GM12892 (cell line): ENCODE measurements at places on chromosomes 2 and 18.

DNA sequence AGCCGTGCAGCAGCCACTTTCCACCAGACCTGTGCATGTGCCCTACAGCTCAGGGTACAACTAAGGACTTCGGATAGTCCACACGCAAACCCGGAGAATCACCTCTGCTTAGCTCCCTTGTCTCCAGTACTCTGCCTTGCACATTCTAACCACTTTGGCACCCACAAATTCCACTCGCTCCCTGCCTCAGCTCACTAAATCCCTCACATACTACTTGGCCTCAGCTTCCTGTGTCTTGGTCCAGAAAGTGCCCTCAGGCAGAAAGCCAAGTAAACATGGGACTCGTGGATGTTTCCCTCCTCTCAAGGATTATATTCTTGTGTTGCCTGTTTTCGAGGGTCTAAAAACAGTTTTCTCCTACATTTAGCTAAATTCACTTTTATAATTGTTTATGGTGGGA, 157.8 kb upstream of the DAPL1 start:
- no peak for DNase-seq

- no peak for DNase-seq
Observed at GRCh38 chr2:236673126-236673822, 103.6 kb downstream of the ACKR3 start.

- DNase-seq, result peak; percentile 3
Observed at GRCh38 chr2:40244675-40245074, 207.2 kb downstream of the SLC8A1 start.

- no peak for DNase-seq
Observed at GRCh38 chr2:105895990-105896764, 151.5 kb downstream of the NCK2 start.

- DNase-seq, result no peak
Observed at GRCh38 chr2:97900806-97901205, 94.9 kb downstream of the TMEM131 start.

- no peak for DNase-seq
Observed at GRCh38 chr18:76805221-76805620, 17.1 kb upstream of the ZNF236 start.

GRCh38 chr2:64666810-64667438, 13.2 kb upstream of the SERTAD2 start:
- DNase-seq, result no peak

GRCh38 chr18:76056471-76057110, 438.5 kb downstream of the ZNF516 start:
- no peak for DNase-seq

DNA sequence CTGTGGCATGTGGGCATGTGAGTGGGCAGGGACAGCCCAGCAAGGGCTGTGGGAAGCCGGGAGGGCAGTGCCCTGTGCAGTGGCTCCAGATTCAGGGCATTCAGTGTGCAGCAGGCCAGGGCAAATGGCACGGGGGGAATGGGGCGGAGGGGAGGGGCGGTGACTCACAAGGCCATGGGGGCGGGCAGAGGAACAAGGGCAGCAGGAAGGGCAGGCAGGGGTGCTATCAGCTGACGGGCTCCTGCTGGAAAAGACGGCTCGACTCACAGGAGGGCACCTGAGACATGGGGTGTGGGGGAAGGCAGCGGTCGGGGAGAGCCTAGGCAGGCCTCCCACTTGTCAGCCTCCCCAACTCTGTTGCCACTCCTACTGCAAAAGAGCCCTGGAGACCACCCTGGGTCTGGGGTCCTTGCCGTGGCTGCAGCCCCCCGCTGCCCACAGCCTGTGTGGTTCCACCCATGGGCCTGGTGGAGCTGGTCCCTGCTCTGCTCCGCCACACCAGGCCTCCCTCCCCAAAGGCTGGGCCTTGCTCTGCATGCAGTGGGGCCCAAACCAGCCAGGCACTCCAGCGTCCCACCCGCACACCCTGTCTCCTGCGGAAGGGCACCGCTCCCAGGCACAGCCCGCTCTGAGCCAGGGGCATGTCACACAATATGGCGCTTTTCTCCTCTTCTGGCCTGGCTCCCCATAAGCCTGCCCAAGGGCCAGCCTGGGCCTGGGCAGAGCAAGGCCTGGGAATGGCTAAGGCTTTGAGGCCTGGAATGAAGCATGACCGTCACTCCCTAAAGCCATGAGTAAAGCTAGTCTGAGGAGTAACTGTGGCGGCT, 25.9 kb downstream of the HS6ST1 start:
- no peak for DNase-seq

- DNase-seq, result no peak
Observed at GRCh38 chr2:116706396-116706795, 1108.1 kb upstream of the DDX18 start.

GRCh38 chr2:152354909-152355308, 19.9 kb downstream of the FMNL2 start:
- DNase-seq, result no peak

GRCh38 chr2:46077522-46078107, 219.6 kb upstream of the EPAS1 start:
- DNase-seq, result no peak

DNA sequence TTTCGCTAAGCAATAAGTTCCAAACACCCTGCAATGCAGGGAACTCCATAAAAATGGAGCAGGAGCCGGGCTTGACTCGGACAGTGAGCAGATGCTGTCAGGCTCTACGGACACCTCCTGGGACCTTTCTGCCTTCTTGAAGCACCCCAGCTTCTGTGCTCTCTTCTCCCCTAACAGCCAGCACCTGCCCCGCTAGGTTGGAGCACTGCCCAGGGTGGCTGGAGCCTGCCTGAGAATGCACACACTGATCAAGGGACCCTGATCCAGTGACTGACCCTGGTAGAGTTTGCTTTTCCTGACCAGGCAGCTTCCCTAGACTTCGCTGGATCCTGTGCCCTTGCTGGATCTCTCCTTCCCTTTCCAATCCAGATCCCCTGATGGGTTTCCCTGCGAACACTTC, 40.9 kb downstream of the CD226 start:
- DNase-seq, result no peak

DNA sequence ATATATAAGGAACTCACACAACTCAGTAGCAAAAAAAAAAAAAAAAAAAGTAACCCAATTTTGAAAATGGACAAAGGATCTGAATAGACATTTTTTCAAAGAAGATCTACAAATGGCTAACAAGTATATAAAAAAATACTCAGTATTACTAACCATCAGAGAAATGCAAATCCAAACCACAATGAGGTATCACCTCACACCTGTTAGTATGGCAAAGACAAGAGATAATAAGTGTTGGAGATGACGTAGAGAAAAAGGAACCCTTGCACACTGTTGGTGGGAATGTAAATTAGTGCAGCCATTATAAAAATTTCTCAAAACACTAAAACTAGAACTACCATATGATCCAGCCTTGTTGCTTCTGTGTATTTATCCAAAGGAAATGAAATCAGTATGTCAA, 5.8 kb upstream of the CNDP1 start:
- no peak for DNase-seq

DNA sequence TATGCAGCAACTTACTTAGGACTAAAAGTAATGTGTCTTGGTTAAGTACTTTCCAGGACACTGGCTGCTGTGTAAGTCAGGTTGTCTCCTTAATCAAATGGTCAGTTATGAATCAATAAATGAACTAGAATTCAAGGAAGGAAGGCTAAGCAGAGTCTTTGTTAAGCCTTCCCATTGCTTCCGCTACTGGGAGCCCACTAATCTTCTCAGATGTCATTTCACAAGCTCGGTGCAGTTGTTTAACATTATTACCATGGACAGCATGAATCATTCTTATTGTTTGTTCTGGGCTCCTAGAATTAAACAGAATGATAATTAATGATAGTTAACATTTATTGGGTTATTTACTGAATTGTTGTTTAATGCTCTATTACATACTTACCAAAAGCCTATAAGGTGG, 26.0 kb upstream of the MEIS1 start:
- DNase-seq, result no peak

- no peak for DNase-seq
Observed at GRCh38 chr2:21217442-21217841, 93.7 kb downstream of the TDRD15 start.

- DNase-seq, result no peak
Observed at GRCh38 chr2:7919510-7919909, 762.3 kb upstream of the ID2 start.

GRCh38 chr2:237143118-237143517, 57.4 kb downstream of the COPS8 start:
- DNase-seq, result no peak

- no peak for DNase-seq
Observed at GRCh38 chr2:233165543-233165894, 86.0 kb upstream of the ATG16L1 start.

DNA sequence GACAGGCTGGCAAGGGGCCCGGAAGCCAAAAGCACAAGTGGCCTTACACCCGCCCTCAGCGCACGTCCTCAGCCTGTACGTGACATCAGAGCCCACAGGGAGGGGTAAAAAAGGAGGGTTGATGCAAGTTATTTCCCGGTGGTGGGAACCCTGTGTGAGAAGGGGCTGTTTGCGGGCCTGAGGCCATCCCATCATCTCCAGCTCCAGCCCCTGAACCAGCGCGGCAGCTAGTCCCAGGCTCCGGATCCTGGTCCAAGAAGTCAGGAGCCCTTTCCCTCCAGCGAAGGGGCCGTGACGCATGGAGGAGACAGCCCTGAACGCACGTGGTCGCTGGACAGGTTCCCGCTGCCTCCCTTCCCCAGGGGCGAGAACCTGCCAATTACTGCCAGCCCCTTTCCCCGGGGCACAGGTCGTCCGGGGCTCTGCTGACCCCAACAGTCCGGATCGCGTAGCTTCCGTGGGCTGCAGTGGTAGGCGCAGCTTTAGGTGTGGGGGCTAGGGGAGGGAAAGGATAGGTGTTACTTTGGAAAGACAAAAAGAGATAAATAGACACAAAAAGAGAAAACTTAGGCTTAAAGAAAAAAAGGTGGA, 1.3 kb upstream of the LRP2 start:
- no peak for DNase-seq

- DNase-seq, result no peak
Observed at GRCh38 chr18:50356036-50356945, 18.6 kb upstream of the SKA1 start.

- no peak for DNase-seq
Observed at GRCh38 chr2:28225473-28226080, 167.1 kb upstream of the FOSL2 start.

- no peak for DNase-seq
Observed at GRCh38 chr2:198863655-198864054, 594.1 kb downstream of the SATB2 start.

GRCh38 chr2:47639467-47639866, 143.5 kb upstream of the MSH6 start:
- DNase-seq, result no peak

DNA sequence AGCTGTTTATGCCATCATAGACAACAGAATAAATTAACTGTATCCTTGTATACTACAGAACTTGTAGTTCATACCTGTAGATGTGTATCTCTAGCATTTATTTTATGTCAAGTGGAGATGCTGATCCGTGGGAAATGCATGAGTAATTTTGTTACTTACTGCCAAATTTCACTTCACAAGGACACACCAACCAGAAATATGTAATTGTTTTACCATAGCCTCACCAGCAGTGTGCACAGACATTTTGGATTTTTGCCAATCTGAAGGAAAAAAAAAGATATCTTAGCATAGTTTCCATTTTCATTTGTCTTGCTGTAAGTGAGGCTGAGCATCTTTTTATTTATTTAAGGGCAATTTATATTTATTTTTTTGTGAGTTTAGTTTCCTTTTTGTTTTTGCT, 265.1 kb upstream of the OSR1 start:
- DNase-seq, result no peak

GRCh38 chr2:109342256-109342850, 213.3 kb downstream of the SH3RF3 start:
- DNase-seq, result no peak

DNA sequence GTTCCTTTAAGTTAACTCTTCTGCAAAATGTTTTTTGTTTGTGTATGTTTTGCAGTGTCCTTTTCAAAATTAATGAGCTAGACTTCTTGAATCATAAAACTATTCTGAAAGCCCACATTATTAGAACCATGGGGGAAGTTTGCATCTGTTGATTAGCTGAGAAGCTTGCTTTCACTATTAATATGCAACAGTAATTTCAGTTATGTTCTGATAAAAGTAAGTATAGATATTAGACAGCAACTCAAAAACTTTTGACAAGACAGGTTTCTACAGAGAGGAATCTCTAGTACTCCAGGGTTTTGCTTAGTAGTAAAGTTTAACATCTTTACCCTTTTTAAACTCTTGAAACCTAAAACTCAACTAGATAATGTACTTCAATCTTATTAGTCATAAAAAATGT, 147.8 kb downstream of the UBE2E3 start:
- no peak for DNase-seq

DNA sequence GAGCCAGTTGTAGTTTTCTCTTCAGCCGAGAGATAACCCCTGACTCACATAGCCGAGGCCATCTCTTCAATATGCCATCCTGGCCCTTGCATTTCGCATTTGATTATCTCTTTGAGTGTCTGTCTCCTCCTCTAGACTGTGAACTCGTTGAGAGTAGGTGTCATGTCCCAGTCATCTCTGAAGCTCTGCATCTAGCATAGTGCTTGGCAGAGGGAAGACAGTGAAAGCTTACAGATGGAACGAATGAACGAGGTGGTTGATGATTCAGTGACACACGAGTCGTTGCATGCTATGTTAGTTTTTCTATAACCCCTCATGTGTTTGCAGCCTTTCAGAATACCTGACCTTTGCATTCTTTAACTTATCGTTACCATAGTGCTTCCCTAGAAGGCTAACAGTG, 59.9 kb upstream of the CYRIA start:
- no peak for DNase-seq

DNA sequence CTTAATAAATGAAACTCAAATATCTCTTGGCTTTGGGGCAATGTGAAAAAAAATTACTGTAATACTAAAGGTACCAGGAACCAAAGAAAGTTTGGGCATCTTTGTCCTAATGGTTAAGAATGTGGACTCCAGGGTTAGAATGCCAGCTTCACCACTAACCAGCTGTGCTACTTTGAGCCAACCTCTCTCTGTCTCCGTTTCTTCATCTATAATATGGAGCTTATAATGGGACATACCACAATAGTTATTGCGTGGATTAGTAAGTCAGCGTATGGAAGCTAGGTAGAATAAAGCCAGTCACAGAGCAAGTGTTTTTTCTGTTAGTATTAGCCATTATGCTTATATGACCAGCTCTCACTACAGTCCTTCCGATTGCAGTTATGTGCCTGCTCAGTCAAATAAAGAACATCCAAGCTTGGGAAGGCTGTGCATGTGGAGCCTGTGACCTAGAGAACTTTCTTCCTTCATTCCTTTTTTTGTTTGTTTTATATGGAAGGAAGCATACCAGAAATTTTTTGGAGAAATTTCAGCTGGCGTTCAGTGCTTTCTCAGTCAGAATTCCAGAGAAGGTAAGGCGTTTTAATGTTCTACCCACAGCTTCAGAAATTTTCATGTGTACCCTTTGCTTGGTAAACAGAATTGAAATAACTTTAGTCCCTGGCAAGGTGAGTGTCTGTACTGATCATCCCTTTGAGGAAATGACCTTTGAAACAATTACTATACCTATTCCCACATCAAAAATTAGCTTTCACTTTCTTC, 114.0 kb upstream of the RND3 start:
- DNase-seq, result no peak

GRCh38 chr2:106156305-106157296, 37.5 kb downstream of the UXS1 start:
- DNase-seq, result no peak

- no peak for DNase-seq
Observed at GRCh38 chr2:23418056-23418455, 33.1 kb downstream of the KLHL29 start.

GRCh38 chr2:158644139-158644538, 151.0 kb upstream of the DAPL1 start:
- DNase-seq, result no peak

- DNase-seq, result no peak
Observed at GRCh38 chr2:231413456-231413855, 17.9 kb downstream of the B3GNT7 start.
